ENCODE measurements at places on chromosomes 13 and 19.

DNA sequence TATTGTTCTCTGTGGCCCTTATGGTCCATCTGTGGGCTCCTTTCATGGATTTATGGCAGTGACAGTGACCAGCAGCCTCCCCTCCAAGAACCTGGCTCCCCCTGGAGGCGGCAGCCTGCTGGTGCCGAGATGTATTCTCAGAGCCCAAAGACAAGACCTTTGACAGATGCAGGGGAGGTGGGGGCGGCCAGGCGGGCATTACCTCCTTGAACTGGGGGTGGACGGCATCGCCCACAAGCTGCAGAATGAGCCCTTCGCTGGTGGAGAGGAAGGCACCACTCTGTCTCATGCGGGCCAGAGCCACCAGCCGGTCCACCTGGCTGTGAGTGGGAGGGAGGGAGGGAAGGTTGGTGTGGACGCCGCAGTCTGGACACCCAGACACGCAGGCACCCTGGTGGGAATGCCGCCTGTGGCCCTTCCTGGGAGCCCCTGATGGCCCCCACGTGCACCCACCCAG, 6.6 kb downstream of the ISOC2 start:
- peak; percentile 51 for DNase-seq

DNA sequence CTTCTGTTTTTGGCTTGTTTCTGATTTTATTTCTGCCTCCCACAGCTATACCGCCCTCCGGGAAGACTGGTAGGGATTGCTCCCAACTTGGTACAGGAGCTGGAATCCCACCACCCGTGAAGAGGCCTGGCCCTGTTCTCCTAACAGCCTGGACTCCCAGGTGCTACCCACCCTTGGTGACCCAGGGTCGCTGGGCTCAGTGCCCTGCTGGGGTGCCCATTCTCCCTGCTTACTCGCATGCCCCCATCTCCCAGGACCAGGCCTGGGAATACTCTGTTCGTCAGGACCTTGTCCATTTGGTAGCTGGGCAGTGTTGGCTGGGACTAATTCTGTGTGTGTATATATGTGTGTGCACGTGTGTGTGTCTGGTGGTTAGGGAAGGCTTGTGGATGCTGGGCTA, 41.0 kb upstream of the TMTC4 start:
- DNase-seq, result no peak

DNA sequence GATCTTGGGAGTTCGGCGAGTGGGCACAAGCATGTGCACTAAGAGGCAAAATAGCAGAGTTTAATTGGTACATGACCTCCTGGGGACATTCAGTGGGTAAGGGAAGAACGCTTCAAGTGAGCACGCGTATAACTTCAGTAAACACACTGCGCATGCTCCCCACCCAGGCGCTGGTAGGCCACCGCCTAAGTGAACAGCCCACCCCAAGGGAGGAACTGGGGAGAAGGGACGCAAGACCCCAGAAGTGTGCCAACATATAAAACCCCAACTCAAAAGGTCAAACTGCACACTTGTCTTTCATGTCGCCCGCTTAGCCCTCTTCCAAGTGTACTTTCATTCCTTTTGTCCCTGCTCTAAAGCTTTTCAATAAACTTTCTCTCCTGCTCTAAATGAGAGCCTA, 10.5 kb upstream of the NTN5 start:
- peak; percentile 33 for DNase-seq

DNA sequence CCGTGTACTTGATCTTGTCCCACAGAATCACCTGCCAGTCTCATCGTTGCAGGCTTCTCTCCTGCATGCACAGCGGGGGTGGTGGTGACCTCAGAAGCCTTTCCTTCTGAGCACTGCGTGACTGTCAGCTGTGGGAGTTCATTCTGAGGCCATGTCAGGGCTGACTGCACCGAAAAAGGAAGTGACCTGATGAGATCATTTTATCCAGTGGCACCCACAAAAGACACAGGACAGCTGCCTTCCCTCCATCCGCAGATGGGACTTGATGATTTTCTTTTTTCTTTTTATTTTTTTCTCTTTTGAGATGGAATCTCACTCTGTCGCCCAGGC, 89.7 kb downstream of the RAB20 start:
- peak; percentile 26 for DNase-seq

GRCh38 chr13:110216398-110217041, 90.4 kb downstream of the COL4A1 start:
- DNase-seq, result peak; percentile 22

GRCh38 chr19:571566-571974, 826 bp upstream of the BSG start:
- peak; percentile 66 for DNase-seq

GRCh38 chr13:48862572-48862971, 113.1 kb upstream of the FNDC3A start:
- no peak for DNase-seq

- no peak for DNase-seq
Measured at GRCh38 chr13:38819053-38819452, 132.2 kb downstream of the FREM2 start.

GRCh38 chr13:60583911-60584753, 187.1 kb downstream of the TDRD3 start:
- DNase-seq, result peak; percentile 66

DNA sequence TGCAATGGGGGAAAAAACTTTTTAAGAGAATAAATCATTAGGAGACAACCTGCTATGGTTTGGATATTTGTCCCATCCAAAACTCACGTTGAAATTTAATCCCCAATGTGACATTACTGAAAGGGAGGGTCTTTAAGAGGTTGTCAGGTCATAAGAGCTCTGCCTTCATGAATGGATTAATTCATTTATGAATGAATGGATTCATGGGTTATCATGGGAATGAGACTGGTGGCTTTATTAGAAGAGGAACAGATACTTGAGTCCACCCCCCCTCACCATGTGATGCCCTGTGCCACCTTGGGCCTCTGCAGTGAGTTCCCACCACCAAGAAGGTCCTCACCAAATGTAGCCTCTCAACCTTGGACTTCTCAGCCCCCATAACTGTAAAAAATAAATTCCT, 37.0 kb upstream of the DCT start:
- DNase-seq, result no peak

DNA sequence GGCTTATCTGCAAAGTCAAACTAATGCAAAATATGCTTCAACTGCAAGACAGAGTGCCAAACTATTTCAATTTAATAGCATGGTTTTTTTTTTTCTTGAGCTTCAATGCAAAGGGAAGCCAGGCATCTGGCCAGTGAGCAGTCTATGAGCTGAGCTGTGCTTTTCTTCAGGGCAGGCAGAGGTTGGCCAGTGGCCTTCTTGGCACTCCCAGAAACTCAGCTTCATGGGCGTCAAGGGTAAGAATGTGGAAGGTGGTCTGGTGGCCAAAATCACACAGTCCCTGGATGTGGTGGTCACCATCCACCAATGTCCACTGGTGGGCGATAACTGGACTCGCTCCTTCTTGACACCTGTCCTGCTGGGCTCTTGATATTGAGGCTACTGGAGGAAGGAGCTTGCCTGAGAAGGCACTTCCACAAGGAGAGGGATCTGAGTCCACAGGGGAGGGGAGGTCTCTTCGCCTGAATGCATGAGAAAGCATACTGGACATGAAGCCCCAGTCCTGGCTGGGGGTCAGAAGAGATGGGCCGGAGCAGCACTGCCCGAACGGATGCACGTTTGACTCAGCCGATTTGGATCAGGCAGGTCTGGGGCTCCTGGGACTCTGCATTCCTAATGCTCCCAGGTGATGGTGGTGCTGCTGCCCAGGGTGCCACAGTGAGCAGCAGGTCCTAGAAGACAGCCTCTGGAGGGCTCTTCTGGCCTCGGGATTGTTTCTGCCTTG, 17.1 kb downstream of the COL4A2 start:
- DNase-seq, result no peak

GRCh38 chr13:46605825-46606554, 53.0 kb downstream of the LRCH1 start:
- DNase-seq, result no peak

DNA sequence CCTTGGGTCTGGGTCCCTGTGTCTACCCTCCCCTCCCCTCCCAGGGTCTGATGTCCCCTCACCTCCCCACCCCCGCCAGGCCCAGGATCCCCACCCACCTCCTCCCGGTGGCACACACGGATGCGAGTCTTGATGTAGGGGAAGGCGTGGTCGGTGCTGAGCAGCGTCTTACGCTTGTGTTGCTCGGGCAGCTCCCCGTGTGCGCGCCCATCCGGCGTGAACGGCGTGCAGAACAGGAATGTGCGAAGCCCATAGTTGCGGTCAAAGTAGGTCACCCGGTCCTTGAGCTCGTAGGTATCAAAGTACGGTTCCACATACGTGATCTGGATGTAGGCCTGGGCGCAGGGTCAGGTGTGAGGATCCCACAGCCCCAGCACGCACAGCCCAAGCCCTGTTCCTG, 4.4 kb upstream of the KANK2 start:
- no peak for DNase-seq

DNA sequence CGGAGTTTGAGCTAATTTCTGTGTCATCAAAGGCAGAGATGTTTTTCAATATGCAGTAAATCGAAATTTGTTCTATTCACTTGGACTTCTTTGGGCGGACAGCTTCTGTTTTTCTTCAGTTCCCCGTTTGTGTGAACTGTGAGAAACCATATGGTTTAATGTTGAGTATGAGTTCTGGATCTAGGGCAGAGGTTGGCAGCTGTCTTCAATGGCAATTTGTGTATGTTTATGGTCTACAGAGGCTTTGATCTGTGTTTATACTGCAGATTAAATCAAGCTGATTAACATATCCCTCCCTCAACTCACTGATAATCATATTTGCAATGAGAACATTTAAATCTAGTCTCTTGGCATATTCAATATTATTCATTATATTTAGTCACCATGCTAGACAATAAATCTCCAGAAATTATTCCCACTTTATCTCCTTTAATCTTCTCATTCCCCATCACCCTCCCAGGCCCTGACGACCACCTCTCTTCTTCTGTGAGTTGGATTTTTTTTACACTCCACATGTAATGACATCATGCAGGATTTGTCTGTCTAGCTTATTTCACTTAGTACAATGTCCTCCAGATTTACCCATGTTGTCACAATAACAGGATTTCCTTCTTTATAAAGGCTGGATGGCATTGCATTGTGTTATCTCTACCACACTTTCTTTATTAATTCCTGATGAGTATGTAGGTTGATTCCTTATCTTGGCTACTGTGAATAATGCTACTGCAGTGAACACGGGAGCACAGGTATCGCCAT, 9.0 kb downstream of the ZNF331 start:
- DNase-seq, result no peak

GRCh38 chr19:36196249-36196648, 18.2 kb downstream of the ZNF565 start:
- DNase-seq, result no peak

GRCh38 chr19:45117671-45118070, 24.7 kb downstream of the PPP1R37 start:
- no peak for DNase-seq

- no peak for DNase-seq
Measured at GRCh38 chr13:74299721-74300120, 165.5 kb upstream of the KLF12 start.

GRCh38 chr13:40680659-40681323, 14.3 kb upstream of the FOXO1 start:
- no peak for DNase-seq

DNA sequence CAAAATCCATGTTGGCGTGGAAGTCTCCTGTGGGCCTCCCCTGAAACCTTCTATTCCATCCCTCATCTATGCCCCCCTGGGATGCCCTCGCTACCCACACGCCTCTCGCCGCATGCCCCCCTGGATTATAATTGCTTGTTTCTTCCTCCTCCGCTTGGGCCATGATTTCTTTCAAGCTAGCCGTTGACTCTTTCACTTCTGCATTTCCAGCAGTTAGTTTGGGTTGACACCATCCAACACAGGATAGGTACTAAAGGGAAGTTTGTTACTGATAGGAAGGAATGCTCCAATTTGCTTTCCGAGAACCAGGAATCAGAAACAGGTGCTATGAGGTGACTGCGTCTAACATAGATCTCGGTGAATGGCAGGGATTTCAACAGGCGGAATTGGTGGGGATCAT, 7.7 kb upstream of the SLC25A15 start:
- DNase-seq, result no peak

DNA sequence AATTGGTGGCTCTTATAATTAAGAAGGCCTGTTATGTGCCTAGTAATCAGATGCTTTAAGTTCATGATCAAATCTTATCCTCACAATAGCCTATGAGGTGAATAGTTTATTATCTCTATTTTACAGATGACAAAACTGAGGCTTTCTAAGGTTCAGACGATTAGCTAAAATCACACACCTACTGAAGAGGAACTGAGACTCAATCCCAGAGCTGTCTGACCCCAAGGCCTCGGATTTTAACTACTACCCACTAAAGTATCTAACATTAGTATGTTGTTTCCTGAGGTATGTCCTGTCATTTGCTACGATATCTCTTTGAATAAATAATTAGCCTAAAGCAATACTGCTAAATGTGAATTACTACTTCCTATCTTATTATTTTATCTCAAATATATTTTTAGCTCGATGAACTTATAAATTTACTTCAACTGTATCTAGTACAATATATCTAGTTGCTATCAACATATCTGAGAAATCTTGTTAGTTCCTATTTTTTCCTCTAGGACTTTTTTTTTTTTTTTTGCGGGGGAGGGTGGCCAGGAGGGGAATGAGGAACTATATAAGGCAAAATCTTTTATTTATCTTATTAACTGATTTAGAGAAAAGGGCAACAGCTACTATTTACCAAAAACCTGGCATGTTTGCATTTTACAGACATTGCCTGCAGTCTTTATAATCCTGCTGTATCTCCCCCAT, 118.5 kb downstream of the ABCC4 start:
- DNase-seq, result no peak

GRCh38 chr19:44653977-44654774, 10.5 kb downstream of the PVR start:
- peak; percentile 76 for DNase-seq

DNA sequence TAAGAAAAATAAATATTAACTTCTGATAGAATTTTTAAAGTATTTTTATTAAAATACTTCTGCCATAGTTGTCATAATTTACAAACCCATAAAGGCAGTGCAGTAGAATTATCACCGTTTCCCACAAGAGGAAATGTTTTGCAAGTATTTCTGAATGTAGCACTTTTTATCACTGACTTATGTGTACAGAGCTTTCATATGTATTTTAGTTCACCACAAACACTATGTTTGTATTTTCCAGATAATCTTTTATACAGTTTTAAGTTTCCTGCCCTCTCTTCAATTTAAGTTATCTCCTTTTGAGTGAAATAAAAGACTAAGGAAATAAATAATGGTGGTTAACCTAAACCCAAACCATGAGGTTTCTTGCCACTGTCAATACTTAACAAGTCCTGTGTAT, 24.2 kb downstream of the MIPEP start:
- no peak for DNase-seq

- no peak for DNase-seq
Measured at GRCh38 chr19:34910770-34911169, 15.9 kb upstream of the ZNF30 start.

GRCh38 chr13:86960876-86961275, 710.3 kb upstream of the SLITRK5 start:
- no peak for DNase-seq

Measured in Daoy (cell line).